GM19239 (cell line): ENCODE measurements at places on chromosomes 6 and 20.
A peak's percentile ranks its signal among the peaks of the same experiment; 100 is the strongest.

GRCh38 chr6:168314948-168315347, 4.6 kb downstream of the DACT2 start:
- DNase-seq, result no peak

DNA sequence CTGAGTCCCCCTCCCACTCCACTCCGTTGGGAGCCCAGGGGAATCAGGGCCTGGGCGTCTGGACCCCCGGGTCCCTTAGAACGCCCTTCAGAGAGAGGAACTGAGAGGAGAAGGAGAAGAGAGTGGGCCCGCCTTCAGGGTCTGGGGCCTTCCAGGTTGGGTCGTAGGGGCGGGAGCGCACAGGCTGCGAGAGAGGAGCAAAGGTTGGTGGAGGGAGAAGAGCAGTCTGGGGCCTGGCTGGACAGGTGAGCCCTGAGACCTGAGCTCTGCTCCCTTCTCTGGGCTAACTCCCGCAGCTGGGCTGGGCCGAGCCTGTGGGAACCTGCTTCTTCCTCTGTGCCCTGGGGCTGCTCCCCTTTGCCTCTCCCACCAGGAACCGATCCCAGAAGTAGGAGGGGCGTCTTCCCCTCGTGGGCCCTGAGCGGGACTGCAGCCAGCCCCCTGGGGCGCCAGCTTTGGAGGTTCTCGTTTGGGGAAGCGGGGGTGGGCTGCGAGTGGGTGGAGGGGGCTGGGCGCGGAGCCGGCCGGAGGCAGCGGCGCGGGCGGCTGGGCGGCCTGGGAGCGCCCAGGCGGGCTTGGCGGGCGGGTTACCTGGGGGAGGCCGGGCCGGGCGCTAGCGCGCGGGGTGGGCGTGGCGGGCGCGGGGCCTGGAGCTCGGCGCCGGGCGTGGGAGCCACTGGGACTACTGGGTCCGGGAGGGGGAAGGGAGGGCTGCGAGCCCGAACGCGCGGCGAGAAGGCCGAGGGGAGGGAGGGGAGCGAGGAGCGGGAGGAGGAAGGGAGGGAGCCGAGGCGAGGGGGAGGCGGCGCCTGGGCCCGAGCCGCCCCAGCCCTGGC, at the start of gene DDR1:
Gene DDR1 (plus strand): TSS at position 835 of the 836 bp plus-strand sequence. CDS start 4,211 bp downstream, outside the sequence.
- DNase-seq, result peak; percentile 69

GRCh38 chr6:33114406-33114805, 38.6 kb downstream of the HLA-DPB1 start:
- DNase-seq, result no peak

- no peak for DNase-seq
Observed at GRCh38 chr20:17615645-17616479, 46.0 kb downstream of the DSTN start.

GRCh38 chr6:101396548-101397173, 3.2 kb downstream of the GRIK2 start:
- DNase-seq, result peak; percentile 29

- DNase-seq, result no peak
Observed at GRCh38 chr20:43936805-43937204, 22.2 kb downstream of the TOX2 start.

- DNase-seq, result no peak
Observed at GRCh38 chr20:48492015-48492714, 335.6 kb downstream of the PREX1 start.

GRCh38 chr20:20228351-20228750, 139.6 kb upstream of the INSM1 start:
- no peak for DNase-seq
